ENCODE measurements at places on chromosomes 12 and 14.

- no peak for DNase-seq
Measured at GRCh38 chr14:101734246-101734847, 27.2 kb upstream of the PPP2R5C start.

GRCh38 chr12:100251917-100252316 lies 15.0 kb downstream of the DEPDC4 start:
- DNase-seq: no peak

- DNase-seq: peak; percentile 70
Measured at GRCh38 chr14:20799892-20800544, 2.6 kb downstream of the RNASE1 start.

GRCh38 chr14:54173802-54174201 lies 217.2 kb upstream of the BMP4 start:
- peak; percentile 2 for DNase-seq

DNA sequence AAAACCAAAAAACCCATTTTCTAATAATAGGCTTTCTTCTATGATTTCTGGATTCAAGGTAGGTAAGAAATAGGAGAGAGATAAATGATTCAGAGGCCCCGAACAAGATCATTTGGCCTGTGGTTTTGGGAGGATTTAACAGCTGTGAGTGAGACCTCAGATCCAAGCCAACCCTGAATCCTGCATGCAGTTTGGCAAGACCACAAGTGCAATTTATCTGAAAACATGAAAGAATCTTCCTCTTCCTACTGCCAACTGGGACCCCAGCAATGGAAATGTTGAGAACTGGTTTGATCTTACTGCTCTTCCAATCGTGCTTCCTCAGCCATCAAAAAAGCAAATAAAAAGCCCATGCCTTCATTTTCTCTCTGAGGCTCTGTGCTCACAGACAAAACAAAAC lies 519.7 kb upstream of the TBX3 start:
- DNase-seq: no peak

DNA sequence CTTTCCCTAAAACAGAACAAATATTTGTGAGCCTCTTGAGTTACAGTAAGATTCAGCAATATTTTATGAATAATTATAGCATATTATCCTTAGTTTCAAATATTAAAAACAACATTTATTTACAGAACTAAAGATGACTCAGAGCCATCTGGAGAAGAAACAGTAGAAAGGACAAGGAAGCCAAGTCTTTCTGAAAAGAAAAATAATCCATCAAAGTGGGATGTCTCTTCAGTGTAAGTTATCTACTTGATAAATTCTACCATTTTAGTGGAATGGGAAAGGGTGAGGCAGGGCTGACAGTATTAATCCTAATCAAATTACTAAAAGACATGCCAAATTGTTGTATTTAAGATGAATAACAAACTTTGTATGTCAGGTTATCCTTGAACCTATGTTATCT lies 88.1 kb downstream of the DNAI7 start:
- no peak for DNase-seq

- peak; percentile 51 for DNase-seq
Measured at GRCh38 chr14:69553252-69553651, 21.4 kb downstream of the CCDC177 start.

DNA sequence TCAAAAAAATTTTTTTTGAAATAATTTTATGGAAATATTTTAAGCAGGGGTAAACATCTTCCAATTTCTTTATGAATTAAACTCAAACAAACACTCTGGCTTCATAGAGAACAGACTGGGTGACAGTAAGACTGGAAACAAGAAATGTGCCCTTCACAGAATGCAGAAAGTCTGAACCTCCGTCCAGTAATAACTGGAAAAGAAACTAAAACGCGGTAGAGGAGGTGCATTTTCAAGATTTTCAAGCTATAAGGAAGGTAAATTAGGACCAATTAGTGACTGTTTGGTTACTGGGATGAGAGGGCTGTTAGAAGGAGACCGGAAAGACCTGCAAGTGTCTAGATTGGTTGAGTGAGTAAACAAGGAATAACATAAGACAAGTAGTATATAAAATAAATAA lies 245.7 kb downstream of the CEP128 start:
- no peak for DNase-seq

DNA sequence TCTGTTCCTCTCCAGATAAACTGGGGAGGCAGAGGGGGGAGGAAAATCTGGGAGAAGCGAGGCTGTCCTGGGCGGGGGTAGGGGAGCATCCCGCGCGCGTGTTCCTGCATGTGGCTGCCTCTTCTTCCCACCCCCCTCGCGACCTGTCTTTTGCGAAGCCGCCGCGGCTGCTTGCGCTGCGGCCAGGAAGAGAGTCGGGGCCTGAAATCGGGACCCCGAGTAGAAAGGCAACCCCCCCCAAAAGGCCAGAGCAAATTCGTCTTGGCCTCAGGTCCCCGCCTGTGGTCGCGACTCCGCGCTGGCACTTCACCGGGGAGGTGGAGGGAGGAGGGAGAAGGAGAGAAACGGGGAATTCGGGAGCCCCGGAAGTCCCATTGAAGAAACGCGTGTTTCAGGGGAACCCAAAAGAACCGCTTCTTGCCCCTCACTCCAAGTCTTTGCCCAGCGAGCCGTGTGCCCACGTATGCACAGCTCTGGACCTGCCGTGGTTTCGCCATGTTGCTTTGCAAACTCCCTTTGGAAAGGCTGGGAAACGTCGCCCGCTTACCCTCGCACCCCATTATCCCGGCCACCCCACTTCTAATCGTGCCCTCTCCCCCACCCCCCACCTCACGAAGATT lies 944 bp downstream of the CCND2 start:
- DNase-seq: peak; percentile 50

GRCh38 chr12:6222078-6222654 lies 22.0 kb downstream of the CD9 start:
- DNase-seq: no peak

DNA sequence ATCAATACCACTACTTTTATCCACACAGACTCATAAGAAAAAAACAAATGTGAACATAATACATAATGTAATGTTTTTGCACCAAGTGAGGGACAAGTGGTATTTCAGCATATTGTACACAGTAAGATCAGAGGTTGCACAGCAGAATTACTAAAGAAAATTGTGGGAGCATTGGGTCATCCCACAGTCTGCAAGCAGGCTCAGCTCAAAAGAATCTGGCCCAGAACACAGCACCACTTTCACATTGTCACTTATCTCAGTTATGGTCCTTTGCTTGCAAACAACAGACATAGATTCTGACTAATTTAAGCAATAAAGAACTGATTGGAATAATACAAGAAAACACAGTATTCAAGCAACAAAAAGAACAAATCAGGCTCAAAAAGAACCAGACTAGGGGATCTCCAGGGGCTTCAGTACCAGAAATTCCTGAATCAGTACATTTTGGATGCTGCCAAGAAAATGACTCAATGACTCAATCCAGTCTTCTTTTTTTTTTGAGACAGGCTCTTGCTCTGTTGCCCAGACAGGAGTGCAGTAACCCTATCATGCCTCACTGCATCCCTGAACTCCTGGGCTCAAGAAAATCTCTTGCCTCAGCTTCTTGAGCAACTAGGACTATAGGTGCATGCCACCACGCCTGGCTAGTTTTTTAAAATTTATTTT lies 42.9 kb upstream of the EEA1 start:
- no peak for DNase-seq

GRCh38 chr12:79455286-79455685 lies 235.5 kb downstream of the PAWR start:
- no peak for DNase-seq

DNA sequence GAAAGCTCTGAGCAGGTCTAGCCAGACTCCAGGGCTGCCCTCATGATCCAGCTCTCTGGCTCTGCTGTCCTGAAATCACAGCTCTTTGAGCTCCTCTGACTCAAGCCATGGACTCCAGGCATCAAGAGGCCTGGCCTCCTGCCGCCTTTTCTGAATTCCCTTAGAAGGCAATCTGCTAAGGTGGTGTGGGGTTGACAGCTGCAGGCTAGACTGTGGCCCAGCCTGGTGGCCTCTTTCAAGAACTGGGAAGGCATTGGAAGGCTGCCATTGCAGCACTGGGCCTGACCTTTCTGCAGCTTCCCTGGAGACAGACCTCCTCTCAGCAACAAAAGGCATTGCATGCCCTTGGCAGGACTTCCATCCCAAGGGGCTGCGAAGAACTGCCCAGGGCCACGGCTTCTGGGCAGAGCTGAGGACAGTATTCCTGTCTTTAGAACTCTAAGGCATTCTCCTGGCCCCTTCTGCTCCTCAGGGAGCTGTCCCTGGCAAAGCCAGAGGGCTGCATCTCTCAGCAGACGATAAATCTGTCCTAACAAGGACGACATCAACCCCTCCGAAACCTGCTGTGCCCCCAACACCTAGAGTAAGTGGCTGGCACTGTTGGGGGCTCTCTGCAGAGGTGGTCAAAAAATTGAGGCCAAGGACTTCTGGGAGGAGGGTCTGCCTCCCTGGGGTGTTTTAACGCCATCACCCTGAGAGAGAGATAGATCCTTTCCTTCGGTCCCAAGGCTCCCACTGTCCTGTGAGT lies 115.6 kb downstream of the RBM19 start:
- no peak for DNase-seq

GRCh38 chr12:120534203-120534702 lies at the start of gene RNF10:
RNF10 (plus strand) TSS chr12:120534356; CDS start chr12:120534812, 456 bp downstream.
- peak; percentile 93 for DNase-seq
